Endodermal cell (in vitro differentiated cells): ENCODE measurements at places on chromosomes 3 and 15.

DNA sequence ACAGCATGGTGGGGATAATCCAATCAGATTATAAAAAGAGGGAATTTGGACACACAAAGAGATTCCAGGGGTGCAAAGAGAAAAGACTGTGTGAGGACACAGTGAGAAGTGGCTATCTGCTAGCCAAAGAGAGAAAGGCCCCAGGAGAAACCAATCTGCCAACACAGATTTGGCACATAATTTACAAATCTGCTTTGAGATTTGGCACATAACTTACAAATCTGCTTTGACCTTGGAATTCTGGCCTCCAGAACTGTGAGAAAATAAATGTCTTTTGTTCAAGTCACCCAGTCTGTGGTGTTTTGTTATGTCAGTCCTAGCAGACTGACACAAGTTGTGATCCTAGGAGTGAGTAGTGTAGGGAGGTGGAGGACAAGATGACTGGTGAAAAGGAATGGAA, 3.5 kb upstream of the TM4SF18 start:
- no peak for DNase-seq

- DNase-seq = no peak
Measured at GRCh38 chr15:88603885-88604284, 17.3 kb upstream of the AEN start.

DNA sequence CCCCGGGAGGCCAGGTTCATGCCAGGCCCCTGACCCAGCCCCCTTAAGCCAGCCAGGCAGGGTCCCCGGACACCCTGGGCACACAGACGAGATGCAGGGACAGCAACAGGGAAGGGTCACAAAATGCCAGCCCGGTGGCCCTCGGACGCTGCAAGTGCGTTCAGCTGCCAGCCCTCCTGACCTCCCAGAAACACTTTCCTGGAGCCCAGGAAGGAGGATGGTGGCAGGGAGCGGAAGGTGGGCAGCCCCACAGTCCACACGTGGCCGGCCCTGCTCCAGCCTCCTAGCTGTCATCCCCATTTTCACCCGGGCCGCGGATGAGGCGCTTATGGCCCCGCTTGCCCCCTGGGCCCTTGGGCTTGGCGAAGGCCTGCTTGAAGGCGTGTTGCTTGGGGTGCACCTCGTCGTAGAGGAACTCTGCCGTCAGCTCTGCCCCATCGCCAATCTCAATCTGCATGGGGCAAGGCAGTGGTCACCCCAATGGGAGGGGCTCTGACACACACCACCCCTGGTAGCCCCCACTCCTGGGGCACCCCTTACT, 3.4 kb upstream of the TLR9 start:
- DNase-seq = no peak

GRCh38 chr3:54856271-54856670, 71.6 kb downstream of the LRTM1 start:
- no peak for DNase-seq

- no peak for DNase-seq
Measured at GRCh38 chr3:23654571-23654970, 151.2 kb upstream of the UBE2E1 start.

DNA sequence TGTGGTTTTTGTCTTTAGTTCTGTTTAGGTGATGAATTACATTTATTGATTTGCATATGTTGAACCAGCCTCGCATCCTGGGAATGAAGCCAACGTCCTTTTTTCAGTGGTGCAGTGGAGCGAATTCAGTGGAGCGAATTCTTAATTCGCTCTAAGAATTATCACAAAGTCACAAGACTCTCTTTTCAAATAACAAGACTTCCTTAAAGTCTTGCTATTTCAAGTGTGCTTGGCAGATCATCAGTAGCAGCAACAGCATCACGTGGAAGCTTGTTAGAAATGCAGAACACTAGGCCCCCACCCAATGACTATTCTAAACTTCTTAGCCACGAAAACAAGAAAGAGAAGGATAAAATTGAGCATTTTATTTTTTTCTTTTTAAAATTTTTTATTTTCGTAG, 58.1 kb upstream of the CD200R1L start:
- DNase-seq = no peak

DNA sequence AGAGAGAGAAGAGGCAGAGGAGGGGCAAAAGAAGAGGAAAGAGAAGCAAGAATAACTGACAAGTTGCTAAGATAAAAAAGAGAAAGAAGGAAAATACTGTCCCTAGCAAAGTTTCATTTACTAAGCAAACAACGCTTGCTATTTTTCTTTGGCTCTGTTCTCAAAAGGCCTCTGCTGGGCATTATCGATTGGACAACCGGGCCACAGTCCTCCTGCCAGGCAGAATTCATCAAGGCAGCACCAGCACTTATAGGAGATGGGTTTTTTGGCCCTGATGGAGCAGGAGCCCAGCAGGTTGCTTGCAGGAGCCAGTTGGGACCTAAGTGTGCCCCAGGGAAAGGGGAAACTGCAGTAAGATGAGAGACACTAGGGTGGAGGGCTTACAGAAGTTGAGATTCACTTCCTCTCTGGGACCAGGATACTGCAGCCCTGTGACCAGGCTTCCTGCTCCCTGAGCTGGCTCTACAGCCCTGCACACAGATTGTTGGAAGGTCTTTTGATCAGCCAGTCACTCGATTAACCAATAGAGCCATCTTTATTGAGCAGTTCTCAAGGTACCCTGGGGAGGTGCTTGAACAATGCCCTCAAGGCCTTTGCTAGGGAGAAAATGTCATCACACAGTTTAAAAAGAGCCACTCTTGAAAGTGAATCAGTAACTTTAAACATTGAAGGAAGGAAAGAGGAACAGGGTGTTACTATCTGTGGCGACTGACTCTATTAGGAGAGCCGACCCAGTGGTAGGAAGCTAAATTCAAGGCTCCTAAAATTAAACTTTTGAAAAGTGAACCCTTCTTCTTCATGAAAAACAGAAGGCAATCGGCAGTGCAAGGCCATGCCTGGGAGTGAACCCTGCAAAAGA, 28.8 kb upstream of the GLCE start:
- no peak for DNase-seq

DNA sequence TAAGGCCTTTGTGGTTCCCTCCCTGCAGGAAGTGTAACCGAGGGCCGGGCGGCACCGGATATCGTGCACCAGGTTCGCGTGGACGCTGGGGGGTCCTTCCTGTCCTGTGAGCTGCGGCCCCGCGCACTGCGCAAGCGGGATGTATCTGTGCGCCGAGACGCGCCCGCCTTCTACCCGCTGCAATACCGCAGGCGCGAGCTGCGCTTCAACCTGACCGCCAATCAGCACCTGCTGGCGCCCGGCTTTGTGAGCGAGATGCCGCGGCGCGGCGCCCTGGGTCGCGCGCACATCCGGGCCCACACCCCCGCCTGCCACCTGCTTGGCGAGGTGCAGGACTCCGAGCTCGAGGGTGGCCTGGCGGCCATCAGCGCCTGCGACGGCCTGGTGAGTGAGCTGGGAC, 35.9 kb downstream of the SAXO2 start:
- DNase-seq = no peak

GRCh38 chr3:55283441-55283925, 203.6 kb downstream of the WNT5A start:
- DNase-seq = peak; percentile 49

DNA sequence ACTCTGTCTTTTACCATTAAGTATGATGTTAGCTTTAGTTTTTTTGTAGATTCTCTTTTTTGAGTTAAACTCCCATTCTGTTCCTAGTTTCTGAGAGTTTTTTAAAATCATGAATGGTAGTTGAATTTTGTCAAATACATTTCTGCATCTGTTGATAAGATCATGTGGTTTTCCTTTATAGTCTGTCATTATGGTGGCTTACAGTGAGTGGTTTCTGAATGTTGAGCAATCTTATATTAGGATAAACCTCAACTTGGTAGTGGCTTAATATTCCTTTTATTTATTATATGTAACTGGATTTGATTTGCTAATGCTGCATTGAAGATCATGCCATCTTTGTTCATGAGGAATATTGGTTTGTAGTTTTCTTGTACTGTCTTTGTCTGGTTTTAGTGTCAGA, 34.8 kb downstream of the NEO1 start:
- no peak for DNase-seq

GRCh38 chr15:27084844-27085243, 113.9 kb downstream of the GABRG3 start:
- DNase-seq = no peak

DNA sequence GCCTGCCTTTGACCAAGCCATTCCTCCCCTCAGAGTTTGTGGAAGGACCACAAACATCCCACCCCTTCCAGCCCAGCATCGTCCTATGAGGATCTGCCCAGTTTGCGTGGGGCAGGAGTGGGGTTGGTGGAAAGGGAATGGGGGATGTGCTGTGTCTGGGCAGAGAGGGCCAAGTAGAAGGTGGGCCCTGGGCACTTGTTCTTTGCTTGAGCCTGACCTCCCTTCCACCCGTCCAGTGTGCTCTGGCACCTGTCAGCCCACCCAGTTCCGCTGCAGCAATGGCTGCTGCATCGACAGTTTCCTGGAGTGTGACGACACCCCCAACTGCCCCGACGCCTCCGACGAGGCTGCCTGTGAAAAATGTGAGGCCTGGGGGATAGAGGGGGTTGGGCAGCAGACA, 10.3 kb downstream of the SPINT1 start:
- DNase-seq = no peak

GRCh38 chr3:72270072-72270681, 485.2 kb upstream of the PROK2 start:
- DNase-seq = no peak

- no peak for DNase-seq
Measured at GRCh38 chr15:78037779-78038305, 39.7 kb downstream of the TBC1D2B start.

DNA sequence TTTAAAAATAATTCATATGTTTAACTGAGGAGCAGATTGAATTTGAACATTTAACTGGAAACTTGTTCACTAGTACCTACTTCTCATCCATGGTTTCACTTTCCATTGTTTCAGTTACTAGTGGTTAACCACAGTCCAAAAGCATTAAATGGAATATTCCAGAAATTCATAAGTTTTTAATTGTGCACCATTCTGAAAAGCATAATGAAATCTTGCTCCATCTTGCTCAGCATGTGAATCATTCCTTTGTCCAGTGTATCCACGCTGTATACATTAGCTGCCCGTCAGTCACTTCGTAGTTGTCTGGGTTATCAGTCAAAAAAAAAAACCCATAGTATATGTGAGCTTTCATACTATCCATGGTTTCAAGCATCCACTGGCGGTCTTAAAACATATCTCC, 217.6 kb downstream of the TPRG1 start:
- DNase-seq = no peak

- no peak for DNase-seq
Measured at GRCh38 chr3:160999274-160999673, 105.9 kb downstream of the B3GALNT1 start.

GRCh38 chr15:77532067-77532710, 100.5 kb downstream of the LINGO1 start:
- peak; percentile 34 for DNase-seq

DNA sequence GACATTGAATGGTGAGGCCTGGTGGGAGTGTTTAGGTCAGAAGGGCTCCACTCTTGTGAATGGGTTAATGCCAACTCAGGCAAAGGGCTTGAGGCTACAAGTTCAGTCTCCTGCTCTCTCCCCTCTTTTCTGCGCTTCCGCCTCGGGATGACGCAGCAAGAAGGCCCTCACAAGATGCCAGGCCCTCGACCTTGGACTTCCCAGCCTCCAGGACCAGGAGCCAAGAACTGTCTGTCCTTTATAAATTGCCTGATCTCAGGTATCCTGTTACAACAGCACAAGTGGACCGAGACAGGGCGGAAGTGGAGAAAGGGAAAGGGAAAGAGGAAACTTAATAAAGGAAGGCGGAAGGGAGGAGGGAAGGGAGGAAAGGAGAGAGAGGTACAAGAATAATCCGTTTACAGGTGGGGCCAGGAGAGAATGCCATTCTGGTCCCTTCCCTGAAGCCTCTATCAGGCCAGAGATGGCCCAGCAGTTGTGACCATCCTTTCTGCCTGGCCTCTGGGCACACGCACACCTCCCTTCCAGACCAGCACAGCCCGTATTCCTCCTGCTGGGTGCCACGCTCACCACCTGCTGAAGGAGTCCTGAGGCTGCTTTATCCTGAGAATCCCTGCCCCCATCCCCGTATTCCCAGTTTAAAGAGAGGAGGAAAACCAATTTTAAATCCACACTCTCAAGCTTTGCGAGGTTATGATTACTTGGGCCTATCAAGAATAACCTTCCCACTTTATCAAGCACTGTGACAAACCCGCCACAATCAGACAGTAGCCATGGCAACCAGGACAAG, 64.2 kb downstream of the OXNAD1 start:
- peak; percentile 29 for DNase-seq

GRCh38 chr15:43471975-43472374, 21.0 kb downstream of the TP53BP1 start:
- DNase-seq = no peak

GRCh38 chr3:155753038-155753639, 8.3 kb upstream of the PLCH1 start:
- DNase-seq = no peak
